NB4 (cell line): ENCODE measurements at places on chromosomes 5 and 9.

GRCh38 chr9:84718476-84718875 lies 48.9 kb downstream of the NTRK2 start:
- DNase-seq = no peak

DNA sequence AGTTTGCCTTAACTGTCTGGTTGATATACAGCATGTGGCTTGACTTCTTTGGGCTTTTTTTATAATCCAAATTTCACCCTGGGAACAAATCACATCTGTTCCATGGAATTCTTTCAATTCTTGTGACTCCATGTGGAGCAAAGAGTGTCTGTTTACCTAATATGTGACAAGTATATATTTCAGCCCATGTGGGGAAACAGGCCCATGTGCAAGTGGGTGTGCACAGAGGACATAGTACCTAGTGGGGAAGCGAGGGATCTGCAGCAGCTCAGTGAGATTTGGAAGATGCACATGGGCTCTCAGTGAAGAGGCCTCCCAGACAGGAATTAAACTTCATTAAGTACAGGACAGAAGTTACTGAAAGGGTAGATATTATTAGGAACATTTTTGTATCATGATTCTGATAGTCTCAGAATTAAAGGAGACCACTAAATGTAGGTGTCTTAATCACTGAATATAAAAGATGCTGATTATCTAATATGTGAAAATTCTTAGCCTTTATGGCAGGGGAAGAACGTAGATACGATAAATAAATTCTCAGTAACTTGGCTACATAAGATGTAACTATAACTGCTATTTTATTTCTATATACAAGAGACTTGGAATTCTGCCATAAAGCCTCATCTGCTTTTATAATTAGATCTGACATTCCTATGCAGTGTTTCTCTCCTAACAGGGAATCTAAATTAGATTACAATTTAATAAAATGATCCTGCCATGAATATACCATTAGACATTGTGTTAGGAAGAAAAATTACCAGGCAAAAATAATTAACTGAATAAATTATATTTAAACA lies 181.2 kb downstream of the SLC12A2 start:
- DNase-seq = no peak

GRCh38 chr9:41229408-41230401 lies 40.6 kb upstream of the ZNG1F start:
- DNase-seq = peak; percentile 36

- no peak for DNase-seq
Observed at GRCh38 chr9:130885484-130886375, 10.9 kb downstream of the QRFP start.

- no peak for DNase-seq
Observed at GRCh38 chr5:154478752-154479159, 729 bp upstream of the HAND1 start.
